ENCODE measurements at places on chromosomes 4 and X.

GRCh38 chr4:90318193-90318592 is 191.0 kb downstream of the CCSER1 start:
- no peak for DNase-seq

GRCh38 chr4:139769364-139769763 is 103.7 kb downstream of the MGST2 start:
- DNase-seq, result no peak

DNA sequence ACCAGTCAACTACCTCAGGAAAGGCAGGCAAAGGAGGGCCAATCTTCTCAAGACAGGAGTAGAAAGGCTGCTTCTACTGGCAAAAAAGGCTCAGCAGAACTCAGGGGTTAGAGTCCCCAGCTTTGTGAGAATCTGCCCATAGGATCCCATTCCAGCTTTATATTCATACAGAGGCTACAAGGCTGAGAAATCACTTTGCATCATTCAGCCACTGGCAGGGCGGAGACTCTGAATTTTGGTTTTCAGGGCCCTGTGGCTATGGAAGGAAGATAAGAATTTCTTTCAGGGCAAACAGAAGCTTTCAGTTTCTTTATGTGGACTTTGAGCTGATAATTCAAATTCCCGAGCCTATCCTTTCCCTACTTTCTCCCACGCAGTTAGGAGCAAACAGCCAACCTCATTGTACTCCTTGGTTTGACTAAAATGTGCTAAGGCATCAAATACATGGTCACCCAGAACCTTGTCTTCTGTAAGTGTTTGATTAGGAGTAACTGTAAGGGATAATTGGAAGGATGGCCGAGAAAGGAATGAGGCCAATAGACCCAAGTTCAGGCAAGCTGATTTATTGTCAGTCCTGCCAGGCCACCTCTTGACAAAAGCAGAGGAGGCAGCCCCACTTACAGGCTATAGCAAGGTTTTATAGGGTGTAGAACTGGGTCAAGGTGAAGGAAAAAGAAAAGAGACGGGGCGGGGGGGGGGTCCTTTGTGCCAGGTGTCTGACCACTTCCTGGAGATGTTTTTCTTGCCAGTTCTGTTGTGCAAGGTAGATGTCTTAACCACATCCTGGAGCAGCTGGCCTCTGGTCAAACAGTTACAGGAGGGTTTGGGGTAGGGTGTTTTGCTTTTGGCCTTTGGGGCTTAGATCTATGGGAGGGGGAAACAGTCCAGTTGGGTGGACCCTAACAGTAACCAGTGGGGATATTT is 165.3 kb upstream of the PPP1R2C start:
- no peak for DNase-seq

DNA sequence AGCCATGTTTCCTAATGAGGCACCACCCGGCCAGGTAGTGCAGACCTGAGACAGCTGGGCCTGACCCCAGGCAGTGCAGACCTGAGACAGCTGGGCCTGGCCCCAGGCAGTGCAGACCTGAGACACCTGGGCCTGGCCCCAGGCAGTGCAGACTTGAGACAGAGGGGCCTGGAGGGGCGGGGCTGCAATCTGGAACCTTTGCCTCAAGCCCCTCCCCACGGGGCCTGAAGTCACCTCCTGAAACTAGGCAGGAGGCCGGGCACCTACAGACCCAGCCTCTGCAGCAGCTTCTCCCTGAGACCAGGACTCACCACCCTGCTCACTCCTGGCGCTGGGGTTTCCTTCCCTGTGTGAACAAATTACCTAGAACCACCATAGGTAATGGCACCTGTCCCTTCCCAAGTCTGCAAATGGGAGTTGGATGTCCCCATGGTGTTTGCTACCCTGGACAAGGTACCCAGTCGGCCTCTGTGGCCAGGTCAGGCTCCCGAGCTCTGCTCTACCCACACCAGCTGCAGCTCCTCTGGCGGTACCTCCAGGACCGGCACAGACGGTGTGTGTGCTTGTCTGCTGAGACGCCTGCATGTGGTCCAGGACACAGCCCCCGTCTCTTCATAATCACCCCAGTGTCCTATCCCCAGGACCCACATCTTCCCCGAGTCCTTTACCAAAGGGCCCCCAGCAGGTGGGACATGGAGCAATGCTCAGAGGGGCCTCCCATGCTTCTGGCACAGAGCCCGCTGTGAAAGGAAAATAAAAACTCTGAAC is 53.1 kb upstream of the C4orf50 start:
- no peak for DNase-seq

DNA sequence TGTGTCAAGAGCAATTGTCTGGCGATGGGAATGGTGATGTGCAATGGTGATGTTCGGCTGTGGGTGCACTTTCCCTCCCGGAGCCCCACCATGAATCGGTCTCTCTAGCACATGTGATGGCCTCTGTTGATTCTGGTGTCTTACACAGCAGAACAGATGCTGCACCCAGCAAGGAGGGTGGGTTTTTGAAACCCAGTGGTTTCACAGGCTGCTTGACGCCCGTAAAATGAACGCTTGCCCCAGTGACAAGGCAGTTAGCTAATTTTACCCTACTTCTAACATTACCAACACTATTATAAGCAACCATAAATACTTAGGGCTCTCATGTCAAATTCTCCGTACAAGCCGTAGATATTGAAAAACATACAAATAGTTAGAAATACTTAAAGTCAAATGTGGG is 5.9 kb upstream of the ANOS1 start:
- DNase-seq, result no peak

- no peak for DNase-seq
These were observed 69.8 kb downstream of the RGS12 start for GRCh38 chr4:3362431-3363287.

- no peak for DNase-seq
These were observed 60.5 kb upstream of the RPL34 start for GRCh38 chr4:108559911-108560310.

DNA sequence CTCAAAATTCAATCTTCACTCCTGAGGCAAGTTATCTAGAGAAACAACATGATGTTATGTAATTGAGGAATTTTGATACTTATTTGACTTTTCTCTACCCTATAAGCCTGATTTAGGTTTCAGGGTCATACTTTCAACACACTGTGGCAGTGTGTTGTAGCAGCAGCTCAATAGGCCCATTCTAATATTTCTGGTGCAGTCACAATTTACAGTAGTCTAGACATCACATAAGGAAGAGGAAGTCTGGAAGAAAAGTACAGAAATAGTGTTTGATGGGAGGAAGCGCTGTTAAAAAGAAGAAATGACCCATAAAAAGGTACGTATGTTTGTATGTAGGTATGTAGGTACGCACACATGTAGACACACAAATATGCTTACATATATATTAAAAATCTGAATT is 194.3 kb downstream of the ARHGAP24 start:
- no peak for DNase-seq

DNA sequence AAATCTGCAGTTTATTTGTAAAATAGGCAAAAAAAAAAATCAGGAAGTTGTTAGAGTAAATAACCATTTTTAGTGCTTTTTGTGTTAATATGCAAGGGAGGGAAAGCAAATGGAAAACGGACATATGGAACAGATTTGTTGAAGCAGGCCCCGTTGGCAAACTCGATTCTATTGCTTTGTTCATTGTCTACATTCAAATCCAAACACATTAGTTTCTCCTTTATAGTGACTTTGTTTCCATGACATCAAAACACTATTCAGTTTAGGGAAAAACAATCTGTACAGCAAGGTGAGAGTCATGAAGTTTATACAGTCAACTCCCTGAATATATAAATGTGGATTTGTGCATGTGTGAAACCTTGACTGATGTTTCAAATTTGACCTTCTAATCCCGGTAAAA is 142.2 kb downstream of the FAM47A start:
- no peak for DNase-seq

- no peak for DNase-seq
These were observed 1.4 kb downstream of the ARX start for GRCh38 chrX:25014366-25014838.

DNA sequence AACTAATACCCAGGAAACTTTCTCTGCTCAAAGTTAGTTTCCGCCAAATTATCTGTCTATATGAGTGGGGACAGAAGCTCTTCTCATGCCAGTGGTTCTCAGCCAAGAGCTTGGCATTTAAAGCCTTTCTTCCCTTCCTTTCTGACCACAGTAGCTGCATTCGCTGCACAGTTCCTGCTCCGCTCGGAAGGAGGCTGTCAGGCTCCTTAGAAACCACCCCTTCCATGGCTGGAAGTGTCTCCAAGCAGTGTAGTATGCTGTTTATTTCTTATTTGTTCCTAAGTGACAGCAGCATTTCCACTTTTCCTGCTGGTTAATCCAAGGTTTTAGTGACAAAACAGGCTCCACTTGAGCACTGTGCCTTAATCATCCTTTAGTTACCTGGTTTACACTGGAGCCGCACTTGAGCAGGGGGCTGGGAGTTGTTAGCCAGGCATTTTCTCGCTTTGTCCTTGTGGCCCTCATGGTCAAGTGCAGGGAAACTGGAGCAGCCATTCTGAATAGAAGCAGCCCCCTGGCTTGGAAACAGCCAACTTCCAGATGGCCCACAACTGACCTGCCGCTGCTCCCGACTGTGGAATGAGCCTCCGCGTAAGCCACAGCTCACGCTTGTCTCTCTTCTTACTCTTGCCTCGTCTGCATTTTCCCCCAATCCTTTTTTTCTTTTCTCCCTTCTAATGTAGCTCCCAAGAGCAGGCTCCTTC is 739.4 kb upstream of the TENM3 start:
- DNase-seq, result no peak

GRCh38 chrX:3142259-3143042 is 101.2 kb downstream of the ARSF start:
- DNase-seq, result peak; percentile 24
